ENCODE measurements at places on chromosomes 12 and 14.
A peak's percentile ranks its signal among the peaks of the same experiment; 100 is the strongest.

DNA sequence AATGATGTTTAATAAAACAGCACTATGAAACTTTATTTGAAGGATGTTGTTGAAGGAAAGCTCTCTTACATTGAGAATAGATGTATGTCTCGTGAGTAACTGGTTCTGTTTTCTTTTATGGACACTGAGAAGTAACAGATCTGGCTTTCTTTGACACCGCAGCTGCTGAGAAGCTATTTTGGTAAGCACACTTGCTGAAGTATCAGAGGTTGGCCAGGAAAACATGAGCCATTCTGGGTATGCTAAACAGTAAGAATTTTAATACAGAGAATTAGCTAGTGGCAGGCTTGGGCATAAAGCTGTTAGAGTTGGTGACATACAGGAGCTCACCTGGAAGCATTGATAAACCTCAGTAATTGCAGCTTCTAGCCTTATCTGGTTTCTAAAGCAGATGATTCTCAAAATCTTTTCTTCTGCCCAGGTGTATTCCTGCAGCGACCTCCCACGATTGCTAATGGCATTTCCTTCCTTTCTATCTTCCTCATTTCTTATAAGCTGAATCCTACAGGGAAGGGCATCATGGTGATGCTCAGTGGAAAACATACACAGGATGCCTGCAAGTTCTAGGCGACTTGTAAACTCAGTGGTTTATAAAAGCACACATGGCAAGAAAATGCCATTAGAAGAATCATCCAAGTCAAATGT, 291.6 kb upstream of the SLC16A7 start:
- no peak for DNase-seq

DNA sequence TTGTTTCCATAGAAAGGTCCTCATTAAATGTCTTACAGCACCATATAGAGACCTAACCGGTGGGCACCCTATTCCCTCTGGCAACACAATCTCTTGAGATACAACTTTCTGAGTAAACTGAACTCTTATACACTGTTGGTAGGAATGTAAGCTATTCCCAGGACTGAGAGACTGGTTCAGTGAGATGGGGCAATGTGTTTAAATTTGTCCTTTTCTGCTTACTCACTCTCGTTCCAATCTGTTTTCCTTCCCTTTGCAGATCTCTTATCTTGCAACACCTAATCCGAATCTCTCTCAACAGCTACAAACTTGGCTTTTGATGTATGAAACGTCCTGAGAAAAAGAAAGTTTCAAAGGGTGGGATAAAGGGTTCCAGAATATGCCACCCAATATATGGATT, 26.1 kb upstream of the ETV6 start:
- DNase-seq = peak; percentile 53

- no peak for DNase-seq
These were observed 192.9 kb downstream of the NUAK1 start for GRCh38 chr12:105945880-105946279.

GRCh38 chr12:27020761-27021160, 1.6 kb upstream of the MED21 start:
- no peak for DNase-seq

DNA sequence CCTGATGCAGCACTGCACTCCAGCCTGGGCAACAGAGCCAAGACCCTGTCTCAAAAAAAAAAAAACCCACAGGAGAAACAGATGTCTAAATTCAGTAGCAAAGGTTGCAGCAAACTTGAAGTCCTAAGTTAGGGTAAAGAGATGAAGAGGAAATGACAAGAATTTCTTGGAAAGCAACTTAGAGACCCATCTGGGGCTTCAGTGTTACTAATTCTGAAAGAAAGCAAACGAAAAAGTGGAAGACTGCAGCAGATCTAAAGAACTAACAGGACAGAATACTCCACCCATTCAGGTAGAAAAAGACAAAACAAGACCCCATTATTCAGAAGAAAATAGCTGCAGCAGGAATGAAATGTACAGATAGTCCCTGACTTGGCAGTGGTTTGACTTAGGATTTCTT, 31.9 kb downstream of the RESF1 start:
- no peak for DNase-seq

DNA sequence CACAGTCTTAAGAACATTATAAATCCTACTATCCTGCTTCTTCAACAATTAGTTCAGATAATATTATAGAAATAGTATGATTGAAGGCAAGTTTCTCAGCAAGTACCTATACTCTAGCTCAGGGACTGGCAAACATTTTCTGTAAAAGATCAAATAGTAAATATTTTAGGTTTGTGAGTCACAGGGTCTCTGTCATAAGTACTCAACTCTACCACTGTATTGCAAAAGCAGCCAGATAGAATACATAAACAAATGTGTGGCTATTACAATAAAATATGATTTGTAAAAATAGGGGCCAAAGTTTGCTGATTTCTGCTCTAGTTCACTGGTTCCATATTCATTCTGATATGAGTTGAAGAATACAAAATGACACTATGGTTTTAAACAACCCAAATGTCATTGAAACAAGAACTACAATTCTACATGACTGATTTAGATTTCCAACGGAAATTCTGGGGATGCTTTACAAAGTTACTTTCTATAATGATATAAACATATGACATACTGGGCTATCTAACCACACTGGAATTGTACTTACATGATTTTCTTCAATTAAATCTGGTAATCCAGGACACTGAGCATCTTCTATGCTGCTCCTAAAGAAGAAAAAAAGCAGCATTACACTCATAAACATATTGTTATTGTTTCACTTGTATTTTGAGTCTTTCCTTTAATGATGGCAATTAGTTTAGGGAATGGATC, 23.2 kb downstream of the LGALS3 start:
- peak; percentile 80 for DNase-seq

- DNase-seq = no peak
These were observed 816 bp upstream of the SLC8A3 start for GRCh38 chr14:70189456-70190077.

DNA sequence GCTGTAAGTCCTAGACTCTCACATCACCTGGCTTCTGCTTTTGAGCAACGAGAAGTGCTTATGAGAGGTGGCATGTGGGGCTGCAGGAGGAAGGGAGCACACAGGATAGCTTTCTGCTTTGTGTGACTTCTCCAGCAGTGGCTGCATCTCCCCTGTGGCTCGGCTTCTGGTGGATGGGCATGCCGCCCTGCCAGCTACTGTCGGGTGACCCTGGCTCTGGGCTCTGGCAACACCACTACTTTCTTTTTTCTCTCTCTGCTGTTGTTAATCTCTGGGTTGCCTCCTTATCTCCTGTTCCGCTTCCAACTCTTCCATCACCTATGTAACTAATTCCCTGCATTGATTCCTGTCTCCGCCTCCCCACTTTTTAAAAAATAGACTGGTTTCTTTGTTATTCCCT, 209.1 kb upstream of the DAAM1 start:
- no peak for DNase-seq

DNA sequence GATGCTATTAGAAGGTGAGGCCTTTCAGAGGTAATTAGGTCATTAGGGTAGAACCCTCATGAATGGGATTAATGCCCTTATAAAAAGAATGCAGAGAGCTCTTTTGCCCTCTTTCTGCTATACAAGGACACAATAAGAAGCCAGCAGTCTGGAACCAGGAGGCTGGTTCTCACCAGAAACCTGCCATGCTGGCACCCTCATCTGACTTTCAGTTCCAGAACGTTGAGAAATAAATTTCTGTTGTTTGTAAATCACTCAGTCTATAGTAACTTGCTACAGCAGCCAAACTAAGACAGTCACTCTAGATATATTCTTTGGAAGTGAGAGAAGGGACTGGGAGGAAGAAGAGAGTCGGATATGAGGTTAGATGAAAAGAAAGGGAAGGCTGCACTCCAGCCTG, 125.0 kb upstream of the MYF6 start:
- peak; percentile 46 for DNase-seq

GRCh38 chr12:74285773-74286172, 251.9 kb upstream of the ATXN7L3B start:
- no peak for DNase-seq

DNA sequence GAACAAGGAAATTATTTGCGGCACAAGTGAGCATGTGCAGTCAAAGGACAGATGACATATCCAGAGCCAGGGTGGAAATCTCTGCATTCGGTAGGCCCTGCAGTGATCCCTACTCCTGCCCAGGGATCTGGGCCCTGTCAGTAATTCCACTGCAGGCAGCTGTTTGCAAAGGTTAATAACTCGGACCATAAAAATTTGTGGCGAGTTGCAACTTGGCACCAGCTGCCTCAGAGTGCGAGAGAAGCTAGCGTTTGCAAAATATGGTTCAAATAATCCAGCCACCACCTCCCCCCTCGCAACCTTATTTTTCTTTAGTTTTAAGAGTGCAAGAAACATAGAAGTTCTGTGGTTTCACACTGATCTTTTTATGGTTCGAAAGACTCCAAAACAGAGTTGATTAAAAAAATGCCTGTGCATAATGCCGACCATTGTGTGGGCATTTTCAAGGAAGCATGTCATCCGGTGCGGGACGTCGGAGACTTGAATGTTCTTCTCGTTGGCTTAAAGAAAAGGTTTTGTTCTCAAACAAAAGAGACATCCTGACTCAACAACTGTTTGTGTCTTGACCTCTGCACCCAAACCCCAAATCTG, 224.5 kb downstream of the BCL11B start:
- DNase-seq = no peak

- no peak for DNase-seq
These were observed 12.9 kb upstream of the ORAI1 start for GRCh38 chr12:121613462-121613861.

DNA sequence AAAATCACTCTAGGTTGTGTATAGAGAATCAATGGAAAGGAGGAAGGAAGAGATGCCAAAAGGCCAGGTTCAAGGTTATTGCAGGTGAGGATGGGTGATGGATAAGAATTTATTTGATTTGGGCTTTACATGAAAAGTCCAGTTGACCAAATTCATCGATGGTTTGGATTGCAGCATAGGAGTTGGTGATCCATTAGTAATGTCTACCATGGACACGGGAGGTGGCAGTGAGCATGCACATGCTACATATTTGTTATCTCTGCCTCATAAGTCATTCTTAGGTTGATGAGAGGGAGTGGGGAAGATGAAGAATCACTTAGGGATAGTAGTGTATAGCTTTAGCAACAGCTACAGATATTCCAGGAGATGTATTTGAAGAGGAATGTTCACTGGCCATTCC, 211.4 kb downstream of the PHETA1 start:
- DNase-seq = no peak

- DNase-seq = no peak
These were observed 33.9 kb downstream of the SERPINA3 start for GRCh38 chr14:94646066-94646465.

DNA sequence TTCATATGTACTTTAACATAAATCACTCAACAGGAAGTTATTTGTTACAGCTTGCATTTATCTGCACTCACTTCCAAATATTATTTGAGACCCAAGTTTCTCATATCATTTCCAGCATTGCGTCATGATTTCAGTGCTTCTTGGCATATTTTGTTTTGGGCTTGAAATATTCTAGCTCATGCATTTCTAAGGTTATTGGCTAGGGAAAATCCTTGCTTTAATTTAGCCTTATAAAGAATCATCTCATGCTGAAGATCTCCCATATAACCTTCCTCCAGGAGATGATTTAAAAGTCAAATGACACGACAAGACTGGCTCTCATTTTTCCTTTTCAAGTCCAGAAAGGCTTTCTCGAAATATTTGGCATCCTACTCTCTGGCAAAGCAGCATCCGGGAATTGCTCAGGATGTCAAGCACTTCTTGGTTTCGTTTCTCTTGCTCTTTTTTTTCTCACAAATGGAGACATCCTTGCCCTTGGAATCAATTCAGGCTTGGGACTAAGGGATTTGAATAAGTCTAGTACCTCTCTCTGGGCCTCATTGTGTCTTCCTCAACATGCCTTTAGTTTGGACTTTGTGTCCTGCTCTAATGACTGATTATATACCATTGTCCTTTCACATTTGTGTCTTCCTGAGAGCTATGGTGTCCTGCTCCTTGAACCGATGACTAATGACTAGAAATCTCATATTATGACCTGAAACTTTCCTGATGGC, 295.0 kb downstream of the RMST start:
- no peak for DNase-seq

- no peak for DNase-seq
These were observed 29.7 kb upstream of the BEGAIN start for GRCh38 chr14:100616854-100617409.

Data from adipocyte (in vitro differentiated cells).